ENCODE measurements at places on chromosomes 4 and X. TPM values are rescaled to one million over a fixed set of nuclear protein-coding genes. Genes with fewer than 3 reads are reported as not detected.
A peak's percentile ranks its signal among the peaks of the same experiment; 100 is the strongest.

DNA sequence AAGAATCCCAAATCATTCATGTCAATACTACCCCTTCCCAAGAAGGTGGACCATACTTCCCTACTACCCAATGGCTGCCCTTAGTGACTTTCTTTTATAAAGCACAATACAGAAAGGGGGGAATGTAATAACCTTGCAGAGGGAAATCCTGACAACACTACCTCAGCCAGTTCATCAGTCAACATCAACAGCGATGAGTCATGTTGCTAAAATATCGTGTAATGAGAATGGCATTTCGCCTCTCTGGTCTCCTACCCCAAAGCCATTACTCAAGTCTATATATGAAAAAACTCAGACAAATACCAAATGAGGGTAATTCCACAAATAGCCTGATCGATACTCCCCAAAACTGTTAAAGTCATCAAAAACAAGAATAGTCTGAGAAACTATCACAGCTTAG is 3.3 kb upstream of the MAGEA8 start:
- H3K36me3 ChIP-seq = no peaks in the 10 kb centered on the region
- DNase-seq = no peak
- no peak overlapping the region for H3K27ac ChIP-seq
- no peaks in the 10 kb centered on the region for H3K4me1 ChIP-seq

DNA sequence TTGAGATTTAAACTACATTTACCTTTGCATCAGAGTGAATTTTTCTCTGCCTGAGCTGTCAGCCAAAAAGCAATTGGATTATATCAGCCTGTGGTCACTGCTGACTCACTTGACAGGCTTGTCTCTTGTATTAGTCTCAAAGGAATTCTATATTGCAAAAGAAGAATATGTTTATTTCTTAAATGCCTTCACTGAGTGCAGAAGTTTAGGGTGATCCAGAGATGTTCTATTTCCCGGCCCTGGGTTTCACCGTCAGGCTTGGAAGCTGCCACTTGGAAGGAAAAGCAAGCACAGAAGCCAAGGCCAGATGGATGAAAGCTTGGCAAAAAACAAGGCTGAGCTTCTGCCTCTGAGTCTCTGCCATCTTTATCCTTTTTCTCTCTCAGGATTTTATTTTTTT is 80.9 kb downstream of the FAM114A1 start:
- no peaks in the 10 kb centered on the region for H3K27me3 ChIP-seq
- H3K36me3 ChIP-seq = peaks cover 19% of the 10 kb centered on the region
- H3K4me3 ChIP-seq = no peak overlapping the region
- H3K4me1 ChIP-seq = peaks cover 11% of the 10 kb centered on the region
- no peak overlapping the region for H3K27ac ChIP-seq

DNA sequence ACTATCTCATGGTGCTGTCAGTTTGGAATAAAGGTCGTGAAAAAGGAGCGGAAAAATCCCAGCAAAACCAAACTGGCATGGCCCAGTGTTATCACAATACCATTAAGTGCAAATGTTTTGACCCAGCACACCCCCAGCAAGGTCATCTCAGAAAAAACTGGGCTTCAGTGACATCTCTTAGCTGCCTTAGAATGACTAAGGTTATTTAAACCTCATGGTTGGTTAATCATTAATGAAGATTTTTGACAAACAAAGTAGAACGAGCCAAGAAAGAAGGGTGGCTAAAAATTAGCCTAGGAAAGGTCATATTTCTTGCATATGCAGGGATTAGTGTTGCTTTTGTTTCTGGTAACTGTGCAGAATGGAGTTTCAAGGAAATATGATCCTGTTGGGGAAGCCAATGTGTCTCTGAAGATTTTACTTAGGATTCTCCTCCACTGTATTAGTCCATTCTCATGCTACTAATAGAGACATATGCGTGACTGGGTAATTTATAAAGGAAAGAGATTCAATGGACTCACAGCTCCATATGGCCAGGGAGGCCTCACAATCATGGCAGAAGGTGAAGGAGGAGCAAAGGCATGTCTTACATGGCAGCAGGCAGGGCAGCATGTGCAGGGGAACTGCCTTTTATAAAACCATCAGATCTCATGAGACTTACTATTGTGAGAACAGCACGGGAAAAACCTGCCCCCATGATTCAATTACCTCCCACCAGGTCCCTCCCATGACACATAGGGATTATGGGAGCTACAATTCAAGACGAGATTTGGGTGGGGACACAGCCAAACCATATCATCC is 83.5 kb downstream of the CHRNA9 start:
- H3K27ac ChIP-seq = peak overlapping the region; percentile 35
- H3K4me1 ChIP-seq = no peaks in the 10 kb centered on the region
- H3K4me3 ChIP-seq = no peak overlapping the region
- no peak for DNase-seq

GRCh38 chr4:103060453-103061148 is 16.0 kb downstream of the SLC9B2 start:
- no peak for DNase-seq
- no peaks in the 10 kb centered on the region for H3K27me3 ChIP-seq
- H3K4me3 ChIP-seq = no peak overlapping the region
- no peak overlapping the region for H3K27ac ChIP-seq
- no peaks in the 10 kb centered on the region for H3K36me3 ChIP-seq

GRCh38 chrX:41863343-41864203 is 59.8 kb downstream of the CASK start:
- no peak overlapping the region for H3K27ac ChIP-seq
- no peaks in the 10 kb centered on the region for H3K27me3 ChIP-seq
- no peaks in the 10 kb centered on the region for H3K4me1 ChIP-seq

DNA sequence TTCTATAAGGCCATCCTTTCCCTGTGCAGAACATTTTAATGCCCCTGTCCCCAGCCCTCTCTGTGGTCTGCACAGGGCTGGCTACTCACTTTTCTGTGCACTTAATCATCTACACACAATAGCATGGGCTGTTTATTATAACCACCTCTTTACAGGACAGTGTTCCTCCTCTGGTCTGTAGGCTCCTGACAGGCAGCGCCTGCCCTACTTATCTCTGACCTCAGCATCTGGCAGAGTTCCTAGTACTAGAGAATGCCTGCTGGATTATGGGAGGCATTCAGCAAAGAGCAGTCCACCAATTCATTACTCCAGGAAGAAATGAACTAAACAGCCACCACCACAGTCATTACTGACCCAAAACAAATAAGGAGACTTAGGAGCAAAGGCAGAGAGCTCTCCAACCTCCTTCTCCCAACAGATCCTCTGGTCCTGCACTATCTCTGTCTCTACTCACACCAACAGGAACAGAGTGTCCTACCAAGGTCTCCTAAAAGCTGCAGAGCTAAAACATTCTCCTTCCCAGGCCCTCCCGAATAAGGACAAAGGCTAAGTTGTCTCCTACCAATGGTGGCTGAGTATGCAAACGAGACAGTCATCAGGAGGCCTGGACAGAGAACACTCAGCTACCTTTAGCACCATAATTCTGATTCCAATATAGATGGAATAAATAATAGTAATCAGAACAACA is 279.2 kb downstream of the QDPR start:
- peaks cover 8% of the 10 kb centered on the region for H3K4me1 ChIP-seq
- H3K27me3 ChIP-seq = no peaks in the 10 kb centered on the region
- no peak overlapping the region for H3K4me3 ChIP-seq
- H3K27ac ChIP-seq = no peak overlapping the region

GRCh38 chr4:147831551-147832171 is 99.8 kb downstream of the ARHGAP10 start:
- H3K4me3 ChIP-seq = no peak overlapping the region
- peak; percentile 58 for DNase-seq

DNA sequence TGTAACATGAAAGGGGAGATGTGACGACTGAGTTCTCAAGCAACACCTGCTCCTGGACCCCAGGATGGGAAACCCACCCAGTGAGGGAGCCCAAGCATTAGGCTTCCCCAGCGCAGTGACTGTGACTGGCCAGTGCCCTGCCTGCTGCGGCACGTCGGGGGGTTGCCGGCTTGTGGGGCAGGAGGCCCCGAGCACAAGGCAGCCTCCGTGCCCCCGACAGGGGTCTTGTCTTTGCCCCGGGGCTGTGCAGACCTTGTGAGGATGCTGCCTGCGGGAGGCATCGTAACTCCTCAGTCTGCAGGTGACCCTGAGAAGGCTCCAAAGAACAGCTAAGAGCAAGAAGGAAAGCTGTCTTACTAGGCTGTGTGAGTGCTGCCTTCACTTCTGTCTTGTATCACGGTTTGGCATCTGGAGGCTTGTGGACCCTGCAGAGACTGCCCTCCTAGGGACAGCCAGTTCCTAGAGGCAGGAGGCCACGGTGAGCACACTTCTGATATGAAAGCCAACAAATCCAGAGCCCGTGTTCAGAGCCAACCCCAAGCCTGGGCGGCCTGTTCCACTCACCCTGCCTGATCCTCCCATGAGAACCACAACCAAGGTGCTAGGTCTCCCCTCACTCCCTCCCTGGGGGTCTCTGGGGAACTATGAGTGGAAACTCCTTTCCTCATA is 47.7 kb downstream of the FGFRL1 start:
- H3K4me3 ChIP-seq = no peak overlapping the region
- no peaks in the 10 kb centered on the region for H3K4me1 ChIP-seq
- H3K27me3 ChIP-seq = peaks cover 4% of the 10 kb centered on the region
- no peak overlapping the region for H3K27ac ChIP-seq

- H3K4me1 ChIP-seq = no peaks in the 10 kb centered on the region
- H3K36me3 ChIP-seq = no peaks in the 10 kb centered on the region
- DNase-seq = no peak
- H3K27me3 ChIP-seq = no peaks in the 10 kb centered on the region
- no peak overlapping the region for H3K27ac ChIP-seq
These were observed 70.7 kb upstream of the SLC4A4 start for GRCh38 chr4:71268166-71268565.

- no peak overlapping the region for H3K27ac ChIP-seq
- no peak for DNase-seq
- no peaks in the 10 kb centered on the region for H3K4me1 ChIP-seq
These were observed 74.4 kb downstream of the RNF150 start for GRCh38 chr4:141058591-141059512.

DNA sequence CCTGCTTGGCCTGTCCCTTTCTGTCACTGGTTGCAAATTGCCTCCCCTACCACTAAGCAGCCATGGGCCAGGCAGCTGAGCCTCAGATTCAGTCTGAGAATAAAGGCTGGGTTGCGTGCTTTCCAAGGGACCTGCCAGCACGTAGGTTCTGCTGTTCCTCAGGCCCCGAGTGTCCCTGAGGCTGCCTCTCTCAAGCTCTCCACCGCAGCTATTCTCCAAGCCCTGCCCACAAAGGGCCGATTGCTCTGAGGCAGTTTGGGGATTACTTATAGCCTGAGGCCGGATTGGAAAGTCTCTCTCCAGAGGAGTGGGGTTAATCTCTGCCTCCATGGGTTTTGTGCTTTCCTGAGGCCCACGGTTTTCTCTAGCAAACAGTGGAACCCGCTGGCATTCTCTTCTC is 590.7 kb downstream of the BCOR start:
- no peaks in the 10 kb centered on the region for H3K27me3 ChIP-seq
- H3K36me3 ChIP-seq = no peaks in the 10 kb centered on the region
- no peaks in the 10 kb centered on the region for H3K4me1 ChIP-seq

DNA sequence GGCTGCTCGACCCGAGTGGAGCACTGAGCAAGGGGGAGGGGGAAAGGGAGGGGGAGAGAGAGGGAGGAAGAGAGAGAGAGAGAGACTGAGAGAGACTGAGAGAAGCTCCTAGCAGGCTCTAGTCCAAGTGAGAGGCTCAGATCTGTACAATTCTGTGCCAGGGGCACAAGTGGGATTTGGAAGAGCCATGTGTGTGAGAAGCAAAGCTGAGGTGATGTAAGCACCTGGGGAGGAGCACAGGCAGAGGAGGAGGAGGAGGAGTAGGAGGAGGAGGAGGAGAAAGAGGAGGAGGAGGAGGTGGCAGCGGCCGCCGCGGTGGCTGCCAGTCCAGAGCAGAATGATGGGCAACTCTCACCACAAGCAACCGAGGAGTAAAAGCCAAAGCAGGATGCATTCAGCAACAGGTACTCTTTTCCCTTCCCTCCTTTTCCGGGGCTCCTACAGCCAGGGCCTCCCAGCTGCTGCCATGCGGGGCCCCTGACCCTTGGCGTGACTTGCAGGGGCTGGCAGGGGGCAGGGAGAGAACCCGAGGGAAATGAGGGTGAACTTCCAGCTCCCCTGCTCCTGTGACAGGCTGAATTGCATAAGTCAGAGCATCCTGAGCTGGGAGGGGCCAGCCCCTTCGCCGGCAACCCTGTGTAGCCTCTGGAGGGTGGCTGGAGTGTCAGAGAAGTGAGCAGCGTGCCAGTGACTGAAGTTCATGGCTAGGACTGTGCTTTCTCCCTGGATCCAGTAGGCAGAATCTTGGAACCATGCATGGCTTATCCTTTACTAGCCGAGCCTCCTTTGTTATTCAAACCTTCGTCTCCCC is 62.2 kb downstream of the RTL5 start:
- no peak overlapping the region for H3K27ac ChIP-seq
- H3K4me1 ChIP-seq = no peaks in the 10 kb centered on the region
- H3K36me3 ChIP-seq = no peaks in the 10 kb centered on the region
- H3K27me3 ChIP-seq = no peaks in the 10 kb centered on the region

DNA sequence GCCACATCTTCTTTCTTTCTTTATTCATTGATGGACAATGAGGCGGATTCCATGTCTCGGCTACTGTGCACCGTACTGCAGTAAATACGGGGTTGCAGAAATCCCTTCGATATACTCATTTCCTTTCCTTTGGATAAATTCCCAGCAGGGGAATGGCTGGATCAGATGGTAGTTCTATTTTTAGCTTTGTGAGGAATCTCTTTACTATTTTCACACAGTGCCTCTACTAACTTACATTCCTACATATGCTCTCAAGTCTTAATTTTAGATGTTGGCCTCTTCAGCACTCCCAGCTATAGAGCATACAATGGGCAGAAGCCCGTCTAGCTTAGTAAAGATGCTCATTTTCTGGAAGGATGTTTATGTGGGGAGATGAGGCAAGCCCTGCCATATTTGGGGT is 317.4 kb downstream of the ASMT start:
- no peaks in the 10 kb centered on the region for H3K4me1 ChIP-seq
- no peak for DNase-seq
- H3K36me3 ChIP-seq = no peaks in the 10 kb centered on the region
- no peak overlapping the region for H3K4me3 ChIP-seq

DNA sequence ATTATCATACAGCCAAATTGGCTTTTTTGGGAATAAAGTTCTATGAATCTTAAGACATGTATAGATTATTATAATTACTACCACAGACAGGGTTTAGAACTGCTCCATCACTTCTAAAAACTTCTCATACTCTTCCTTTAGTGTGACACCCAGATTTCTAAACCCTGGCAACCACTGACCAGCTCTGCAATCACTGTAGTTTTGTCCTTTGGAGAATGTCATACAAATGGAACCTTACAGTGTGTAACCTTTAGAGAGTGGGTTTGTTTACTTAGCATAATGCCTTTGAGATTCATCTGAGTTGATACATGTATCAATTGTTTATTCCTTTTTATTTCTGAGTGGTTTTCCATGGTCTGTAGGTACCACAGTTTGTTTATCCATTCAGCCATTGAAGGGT is 95.0 kb downstream of the TMEM164 start:
- no peak overlapping the region for H3K27ac ChIP-seq
- H3K27me3 ChIP-seq = no peaks in the 10 kb centered on the region
- no peak overlapping the region for H3K4me3 ChIP-seq
- no peaks in the 10 kb centered on the region for H3K36me3 ChIP-seq
- no peaks in the 10 kb centered on the region for H3K4me1 ChIP-seq

Gene DCLK2
- total RNA-seq = 6.1 TPM

Gene F8A3
- 28.7 TPM for total RNA-seq

Gene XK
- 1.3 TPM for total RNA-seq

Gene TMPRSS11F
- total RNA-seq = not detected

Gene NIPAL1
- 8.9 TPM for total RNA-seq

Gene MAGED4B
- total RNA-seq = 8.6 TPM

Gene JCHAIN
- 374 TPM for total RNA-seq

Gene SRP72
- 80.8 TPM for total RNA-seq

Gene SUPT20HL1
- total RNA-seq = not detected

All from upper lobe of left lung (tissue), 6 donors.